Nephron progenitor cell (in vitro differentiated cells): ENCODE measurements at places on chromosomes 2 and 18.

DNA sequence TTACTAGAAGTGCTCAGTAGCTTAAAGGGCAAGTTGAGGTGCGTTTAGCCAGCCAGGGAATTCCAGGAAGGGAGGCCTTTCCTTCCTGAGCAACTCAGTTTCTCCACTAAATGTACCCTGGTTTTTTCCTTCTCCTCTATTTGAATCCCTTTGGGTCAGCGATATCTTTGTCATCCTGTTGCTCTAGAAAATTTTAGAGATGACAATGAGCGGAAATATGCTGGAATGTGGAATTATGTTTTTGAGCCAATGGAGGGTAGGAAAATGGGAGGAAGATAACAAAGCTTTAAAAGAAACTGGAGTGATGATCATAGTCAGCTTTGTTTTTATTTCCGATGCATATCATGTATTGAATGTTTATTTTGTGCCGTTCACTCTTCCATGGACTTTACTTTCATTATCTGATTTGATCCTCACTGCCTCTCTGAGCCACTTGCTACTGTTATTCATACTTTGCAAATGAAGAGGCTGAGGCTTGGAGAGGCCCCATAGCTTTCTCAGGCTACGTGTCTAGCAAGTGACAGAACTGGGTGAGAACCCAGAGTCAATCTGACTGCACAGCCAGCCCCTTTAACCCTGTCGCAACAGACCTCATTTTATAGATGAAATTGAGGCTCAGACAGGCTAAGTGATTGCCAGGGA lies 67.3 kb downstream of the NTSR2 start:
- DNase-seq = no peak

GRCh38 chr2:223314811-223315210 lies 262.8 kb downstream of the KCNE4 start:
- no peak for DNase-seq

GRCh38 chr2:234949762-234950434 lies 1.9 kb upstream of the SH3BP4 start:
- no peak for DNase-seq

- DNase-seq = no peak
These were observed 23.2 kb downstream of the RPRM start for GRCh38 chr2:153455403-153455802.

- DNase-seq = no peak
These were observed 786.9 kb downstream of the EPHA4 start for GRCh38 chr2:220785178-220785577.

GRCh38 chr18:45328296-45328695 lies 287.0 kb upstream of the SLC14A2 start:
- DNase-seq = no peak

DNA sequence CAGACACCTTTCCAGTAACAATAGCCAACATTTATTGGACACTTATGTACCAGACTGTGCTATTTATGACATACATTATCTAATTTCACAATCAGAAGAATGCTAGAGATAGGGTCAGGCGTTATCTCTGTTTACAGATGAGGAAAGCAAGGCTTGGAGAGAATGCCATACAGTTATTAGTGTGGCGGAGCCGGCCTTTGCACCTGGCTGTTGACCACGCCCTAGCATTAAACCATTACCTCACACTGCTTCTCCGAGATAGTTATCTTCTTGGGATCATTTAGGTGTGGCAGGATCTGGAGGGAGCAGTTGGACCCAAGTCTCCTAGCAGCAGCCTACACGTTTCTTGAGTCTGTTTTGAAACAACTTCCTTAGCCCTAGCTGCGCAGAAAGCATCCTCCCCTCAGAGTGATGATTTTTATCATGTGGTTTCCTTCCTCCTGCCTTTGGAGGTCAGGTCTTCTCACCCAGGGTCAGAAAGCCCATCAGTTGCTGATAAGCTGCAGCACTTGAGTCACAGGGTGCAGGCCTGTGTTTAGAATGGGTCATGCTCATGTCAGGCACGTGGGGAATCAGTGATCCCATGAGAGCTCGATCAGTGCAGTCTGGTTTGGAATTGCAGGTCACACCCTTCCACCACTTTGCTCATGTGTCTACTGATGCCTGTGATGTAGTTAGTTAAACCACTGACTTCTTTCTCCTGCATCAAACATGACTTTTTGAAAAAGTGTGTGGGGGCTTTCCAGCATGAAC lies 118.2 kb downstream of the SPTBN1 start:
- DNase-seq = no peak
